ENCODE measurements at places on chromosomes 4 and X.

- no peak for DNase-seq
Measured at GRCh38 chr4:168787801-168788595, 222.1 kb downstream of the CBR4 start.

- DNase-seq, result no peak
Measured at GRCh38 chr4:9691238-9692065, 90.0 kb upstream of the DRD5 start.

DNA sequence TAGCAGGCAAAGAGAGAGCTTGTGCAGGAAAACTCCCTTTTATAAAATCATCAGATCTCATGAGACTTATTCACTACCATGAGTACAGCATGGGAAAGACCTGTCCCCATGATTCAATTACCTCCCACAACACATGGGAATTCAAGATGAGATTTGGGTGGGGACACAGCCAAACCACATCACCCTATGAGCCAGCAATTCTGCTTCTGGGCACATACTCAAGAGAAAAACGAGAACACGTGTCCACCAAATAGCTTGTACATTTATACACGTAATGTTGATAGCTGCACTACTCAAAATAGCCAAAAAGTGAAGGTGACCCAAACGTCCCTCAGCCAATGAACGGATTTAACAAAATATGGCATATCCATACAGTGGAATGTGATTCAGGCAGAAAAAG, 94.5 kb upstream of the DHRSX start:
- no peak for DNase-seq

DNA sequence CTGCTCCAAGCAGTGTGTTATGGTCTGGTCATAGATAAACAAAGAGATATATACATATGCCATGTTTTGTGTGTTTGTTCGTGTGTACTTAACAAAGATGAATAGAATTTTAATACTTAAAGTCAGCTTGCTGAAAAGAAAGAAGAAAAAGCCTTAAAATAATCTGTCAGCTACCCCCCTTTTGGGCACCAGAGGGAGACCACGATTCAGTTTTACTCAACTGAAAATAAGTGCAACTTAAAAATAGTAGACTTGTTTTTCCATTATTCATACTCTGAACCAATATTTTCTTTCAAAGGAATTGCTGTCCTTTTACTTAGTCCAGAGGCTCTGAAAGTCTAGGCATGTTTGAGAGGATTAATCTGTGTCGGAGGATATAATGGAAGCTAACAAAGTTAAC, 181.7 kb upstream of the AGTR2 start:
- DNase-seq, result no peak

DNA sequence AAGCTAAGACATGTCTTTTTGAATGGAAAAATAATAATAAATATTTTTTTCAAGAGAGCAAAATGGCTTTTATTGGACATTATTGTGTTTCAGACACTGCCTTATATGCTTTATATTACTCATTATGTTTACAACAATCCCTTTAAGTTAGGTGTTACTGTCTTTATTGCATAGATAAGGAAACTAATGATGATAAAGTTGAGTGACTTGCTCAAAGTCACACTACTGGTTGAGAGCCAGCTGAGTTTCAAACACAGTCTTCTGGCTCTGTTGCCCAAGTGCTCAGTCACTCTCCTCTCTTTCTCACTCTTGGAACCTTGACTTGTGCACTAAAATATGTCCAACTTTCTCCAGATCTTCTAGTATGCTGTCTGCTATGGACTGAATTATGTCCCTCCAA, 71.5 kb upstream of the SLC39A8 start:
- DNase-seq, result no peak

GRCh38 chr4:14879683-14880082, 122.6 kb upstream of the CPEB2 start:
- no peak for DNase-seq

DNA sequence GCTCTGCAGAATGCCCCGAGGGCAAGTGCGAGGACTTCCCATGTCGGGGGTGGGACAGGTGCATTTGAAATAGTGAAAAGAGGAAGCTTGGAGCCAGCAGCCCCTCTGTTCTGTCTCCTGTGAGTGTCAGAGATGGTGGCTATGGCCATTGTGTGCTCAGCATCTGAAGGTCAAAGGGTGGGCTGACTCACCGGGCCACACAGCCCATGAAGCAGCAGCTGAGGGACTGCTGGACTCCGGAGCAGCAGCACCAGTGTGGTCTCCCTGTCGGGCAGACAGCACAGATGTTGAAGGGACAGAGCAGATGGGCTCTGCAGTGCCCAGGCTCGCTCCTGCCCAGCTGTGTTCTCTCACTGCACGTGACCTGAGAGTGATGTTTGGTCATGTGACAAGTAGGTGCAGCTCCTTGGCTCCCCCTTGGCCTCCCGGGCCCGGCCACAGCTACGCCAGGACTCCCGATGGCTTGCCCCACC, 53.5 kb downstream of the TBC1D14 start:
- peak; percentile 9 for DNase-seq

DNA sequence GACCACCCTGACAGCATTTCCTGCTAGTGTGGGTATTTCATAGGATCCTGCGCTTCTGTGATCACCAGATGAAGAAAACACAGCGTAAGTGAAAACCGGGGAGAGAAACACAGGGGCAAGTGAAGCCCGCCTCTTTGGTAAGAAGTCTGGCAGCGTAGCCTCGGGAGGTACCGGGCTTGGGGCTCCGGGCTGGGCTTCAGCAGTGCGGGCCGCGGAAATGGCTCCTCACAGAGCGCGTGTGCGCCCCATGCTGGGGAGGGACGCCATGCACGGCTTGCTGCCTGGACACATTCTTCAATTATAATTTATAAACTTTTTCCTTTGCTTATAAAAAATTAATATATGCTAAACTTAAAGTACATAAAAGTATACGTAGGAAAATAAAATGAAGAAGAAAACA, 151.5 kb downstream of the AFAP1 start:
- DNase-seq, result no peak

DNA sequence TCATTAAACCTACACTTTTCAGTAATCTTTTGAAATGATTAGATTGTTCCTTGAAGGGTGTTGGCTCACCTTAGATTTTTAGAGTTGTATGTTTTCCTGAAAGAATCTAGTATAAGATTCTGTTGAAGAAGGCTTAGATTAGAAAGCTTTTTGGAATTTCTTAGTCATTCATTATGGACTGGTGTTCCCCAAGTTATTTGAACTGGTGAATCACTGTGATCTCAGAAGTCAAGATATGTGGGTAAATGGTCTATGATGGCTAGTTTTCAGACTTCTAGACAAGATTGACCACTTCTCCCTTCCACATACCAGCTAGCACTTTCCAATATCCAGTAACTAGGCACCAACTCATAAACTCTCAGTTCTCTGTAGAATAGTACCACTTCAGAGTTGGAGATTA, 138.1 kb downstream of the KDM6A start:
- DNase-seq, result peak; percentile 78

DNA sequence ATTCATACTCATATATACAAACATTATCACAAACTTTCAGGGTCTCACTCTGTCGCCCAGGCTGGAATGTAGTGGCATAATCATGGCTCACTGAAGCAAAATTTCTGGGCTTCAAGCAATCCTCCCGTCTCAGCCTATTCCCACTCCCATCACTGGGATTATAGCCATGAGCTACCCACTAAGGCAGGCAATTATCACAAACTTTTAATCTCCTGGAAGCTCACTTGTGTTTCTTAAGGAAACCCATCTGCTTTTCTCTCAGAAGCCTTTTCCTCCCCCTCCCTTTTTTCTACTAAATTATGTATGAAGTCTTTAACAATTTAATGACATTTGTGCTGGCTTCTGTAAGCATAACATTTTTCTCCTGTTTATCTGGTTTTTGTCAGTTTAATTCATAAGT, 170.5 kb downstream of the AREG start:
- no peak for DNase-seq

- peak; percentile 24 for DNase-seq
Measured at GRCh38 chr4:108210989-108211835, 42.5 kb upstream of the LEF1 start.

DNA sequence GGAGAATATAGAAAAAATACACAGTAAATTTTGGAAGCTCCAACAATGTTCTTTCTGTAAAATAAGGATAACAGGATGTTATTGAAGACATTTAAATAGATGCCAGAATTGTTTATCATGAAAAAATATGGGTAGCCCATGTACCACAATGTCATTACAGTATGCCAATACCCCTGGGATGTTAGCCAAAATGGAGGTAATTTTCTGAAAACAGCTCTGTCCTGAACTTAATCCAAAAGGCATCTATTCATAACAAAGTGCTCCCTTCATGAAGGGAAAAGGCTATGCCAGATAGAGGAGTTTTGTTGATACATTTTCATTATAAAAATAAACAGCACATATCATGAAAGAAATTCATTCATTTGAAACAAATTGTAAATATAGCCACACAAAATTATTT, 1902.6 kb upstream of the AGA start:
- no peak for DNase-seq

- DNase-seq, result peak; percentile 29
Measured at GRCh38 chrX:134547047-134547679, 87.2 kb downstream of the HPRT1 start.

Measured in HCEC 1CT (cell line).